ENCODE measurements at places on chromosomes 11 and 22. TPM values are rescaled to one million over a fixed set of nuclear protein-coding genes. Genes with fewer than 3 reads are reported as not detected.

DNA sequence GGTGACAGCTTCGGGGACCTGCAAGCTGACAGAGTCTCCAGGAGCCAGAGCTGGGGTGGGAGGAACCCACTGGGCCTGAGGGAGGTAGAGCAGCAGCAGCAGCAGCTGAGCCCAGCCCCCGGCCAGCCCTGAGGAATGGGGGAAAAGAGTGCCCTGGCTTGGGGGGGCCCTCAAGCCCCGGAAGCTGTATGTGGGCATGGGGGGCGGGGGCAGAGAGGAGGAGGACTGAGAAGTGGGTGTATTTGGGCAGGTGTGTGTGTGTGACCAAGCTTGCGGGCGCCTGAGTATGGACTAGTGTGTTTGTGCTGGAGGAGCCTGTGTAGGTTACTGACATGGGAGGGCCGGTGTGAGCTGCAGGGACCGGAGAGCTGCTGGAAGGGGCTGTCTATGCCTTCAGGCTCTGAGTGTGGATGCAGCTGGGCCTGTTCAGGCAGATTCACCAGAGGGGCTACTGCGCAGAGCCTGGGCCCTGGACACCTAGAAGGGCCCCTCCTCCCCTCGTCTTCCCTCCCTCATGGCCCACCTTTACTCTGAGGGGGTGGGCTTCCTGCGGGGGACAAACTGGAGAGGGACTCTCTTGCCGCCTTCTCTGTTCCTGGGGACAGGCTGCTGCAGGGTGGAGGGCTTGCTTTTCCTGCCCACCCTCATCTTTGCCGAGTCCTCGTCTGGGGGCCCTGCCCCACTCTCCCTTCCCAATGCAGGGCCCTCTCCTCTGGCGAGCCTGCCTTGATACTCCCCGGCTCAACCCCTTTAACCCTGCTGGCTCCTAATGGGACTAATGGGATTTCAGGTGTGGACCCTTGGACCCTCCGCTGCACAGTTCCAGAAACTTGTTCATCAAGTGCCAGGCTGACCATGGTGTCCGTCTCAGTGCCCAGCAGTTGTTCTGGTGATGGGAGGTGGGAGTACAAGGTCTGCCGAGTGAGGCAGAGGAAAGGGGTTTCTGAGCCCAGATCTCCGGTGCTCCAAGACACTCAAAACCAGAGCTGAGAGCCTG is 28.2 kb downstream of the ST3GAL4 start:
- DNase-seq, result no peak

GRCh38 chr11:8757047-8757446 is 74.5 kb downstream of the RPL27A start:
- no peak for DNase-seq

GRCh38 chr11:29163231-29163630 is 853.6 kb downstream of the KCNA4 start:
- DNase-seq, result no peak

- DNase-seq, result no peak
Measured at GRCh38 chr11:116819049-116819448, 4.1 kb downstream of the APOA4 start.

DNA sequence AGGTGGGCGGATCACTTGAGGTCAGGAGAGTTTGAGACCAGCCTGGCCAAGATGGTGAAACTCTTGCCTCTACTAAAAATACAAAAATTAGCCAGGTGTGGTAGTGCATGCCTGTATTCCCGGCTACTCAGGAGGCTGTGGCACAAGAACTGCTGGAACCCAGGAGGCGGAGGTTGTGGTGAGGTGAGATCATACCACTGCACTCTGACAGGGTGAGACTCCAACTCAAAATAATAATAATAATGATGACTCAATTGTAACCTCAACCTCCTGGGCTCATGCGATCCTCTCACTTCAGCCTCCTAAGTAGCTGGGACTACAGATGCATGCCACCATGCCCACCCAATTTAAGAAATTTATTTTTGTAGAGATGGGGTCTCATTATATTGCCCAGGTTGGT is 15.6 kb upstream of the CHRNA10 start:
- no peak for DNase-seq

DNA sequence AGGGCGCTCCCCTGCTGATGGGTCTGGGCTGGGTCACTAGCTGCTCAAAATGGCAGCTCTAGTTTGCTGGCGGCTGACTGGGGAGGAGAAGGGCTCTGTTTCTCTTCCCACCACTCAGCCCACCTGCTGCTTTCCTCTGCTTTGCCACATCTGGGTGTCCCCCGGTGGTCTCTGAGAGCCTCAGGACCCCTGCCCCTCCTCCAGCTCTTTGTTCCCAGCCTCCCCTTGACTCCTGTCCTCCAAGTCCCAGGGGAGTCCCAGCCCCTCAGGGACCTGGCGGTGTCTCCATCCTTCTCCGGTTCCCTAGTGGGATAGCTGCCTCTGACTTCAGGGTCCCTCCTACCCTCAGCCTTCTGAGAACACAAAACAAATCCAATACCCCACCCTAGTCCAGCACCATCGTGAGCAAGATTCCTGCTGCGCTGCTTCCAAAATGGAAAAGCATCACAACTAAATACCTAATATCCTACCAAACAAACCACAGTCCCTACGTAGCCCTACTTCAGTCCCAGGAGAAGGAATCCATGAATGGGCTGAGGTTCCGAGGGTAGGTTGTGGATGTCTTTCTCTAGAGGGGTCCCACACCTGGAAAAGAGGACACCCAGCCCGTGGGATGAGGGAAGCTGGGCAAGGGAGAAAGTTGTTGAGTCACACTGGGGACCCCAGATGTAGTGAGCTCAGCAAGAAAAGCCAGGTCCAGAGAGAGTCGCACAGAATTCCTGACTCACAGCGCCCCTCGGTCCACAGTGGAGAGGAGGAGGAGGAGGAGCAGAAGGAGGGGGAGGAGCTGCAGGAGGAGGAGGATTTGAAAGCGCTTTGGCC is 45.0 kb upstream of the NNMT start:
- no peak for DNase-seq

- no peak for DNase-seq
Measured at GRCh38 chr11:849104-849824, 6.6 kb downstream of the TSPAN4 start.

Gene RAPSN
- total RNA-seq, result 7.3 TPM

All from PC-9 (cell line).